Adipocyte (in vitro differentiated cells): ENCODE measurements at places on chromosomes 1 and 21.

- DNase-seq = peak; percentile 72
Observed at GRCh38 chr1:22143065-22144033, at the start of gene WNT4. Gene WNT4, minus strand, starts transcription at chr1:22143097. Its CDS starts 175 bp downstream, at chr1:22142922.

GRCh38 chr1:247962911-247963588, 2.0 kb upstream of the OR2AK2 start:
- no peak for DNase-seq

GRCh38 chr1:85992791-85993190, 163.8 kb downstream of the COL24A1 start:
- DNase-seq = peak; percentile 67

DNA sequence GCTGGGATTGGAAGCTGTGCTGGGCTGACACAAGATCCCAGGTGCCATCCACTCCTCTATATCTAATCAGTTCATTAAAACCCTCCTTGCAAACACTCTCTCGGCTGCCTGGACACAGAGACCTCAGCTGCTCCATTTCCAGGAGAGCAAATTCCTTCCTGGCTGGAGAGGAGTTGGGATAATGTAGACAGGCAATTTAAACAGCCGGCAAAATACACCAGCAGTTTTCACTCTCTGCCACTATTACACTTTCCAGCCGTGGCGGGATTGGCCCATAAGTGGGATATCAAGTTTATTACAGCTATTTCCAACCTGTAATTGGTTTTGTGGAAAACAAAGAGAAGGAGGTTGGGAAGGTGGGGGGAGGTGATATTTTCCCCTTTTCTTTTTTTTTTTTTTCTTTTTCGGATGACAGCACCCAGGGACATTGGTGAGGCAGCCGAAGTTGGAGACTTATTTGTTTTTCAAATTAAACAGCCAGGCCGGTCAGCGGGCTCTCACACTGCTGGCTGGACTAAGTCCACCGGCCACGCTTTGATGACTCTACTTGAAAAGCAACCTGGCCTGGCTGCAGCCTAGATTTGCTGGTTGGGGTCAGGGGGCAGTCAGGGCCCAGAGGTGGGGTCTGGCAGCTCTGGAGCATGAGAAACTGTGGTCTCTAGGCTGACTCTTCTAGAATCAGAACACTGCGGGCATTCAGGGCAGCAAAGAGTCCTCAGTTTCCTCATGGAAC, 177.4 kb downstream of the IGSF21 start:
- no peak for DNase-seq

- DNase-seq = no peak
Observed at GRCh38 chr1:22379566-22379965, 72.1 kb upstream of the ZBTB40 start.

- peak; percentile 56 for DNase-seq
Observed at GRCh38 chr1:148263128-148263905, 111.2 kb upstream of the NBPF11 start.

- no peak for DNase-seq
Observed at GRCh38 chr1:90356991-90357390, 360.1 kb downstream of the BARHL2 start.

- DNase-seq = no peak
Observed at GRCh38 chr1:151860504-151861187, 7.1 kb upstream of the THEM5 start.

DNA sequence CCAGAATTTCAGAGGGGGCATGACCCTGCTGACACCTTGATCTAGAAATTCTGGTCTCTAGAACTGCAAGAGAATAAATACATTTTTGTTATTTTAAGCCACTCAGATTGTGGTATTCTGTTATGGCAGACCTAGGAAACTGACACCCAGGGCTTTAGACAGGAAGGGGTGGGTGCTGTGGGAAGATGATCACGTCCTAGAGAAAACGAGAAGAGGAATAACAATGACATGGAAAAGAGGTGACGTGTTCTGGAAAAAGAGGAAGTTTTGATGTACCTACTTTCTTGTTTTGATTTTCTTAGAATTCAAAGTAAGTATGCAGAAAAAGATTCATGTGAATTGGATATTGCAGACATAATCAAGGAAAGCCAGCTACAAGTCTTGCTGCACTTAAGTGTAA, 232.9 kb upstream of the RUNX1 start:
- no peak for DNase-seq

DNA sequence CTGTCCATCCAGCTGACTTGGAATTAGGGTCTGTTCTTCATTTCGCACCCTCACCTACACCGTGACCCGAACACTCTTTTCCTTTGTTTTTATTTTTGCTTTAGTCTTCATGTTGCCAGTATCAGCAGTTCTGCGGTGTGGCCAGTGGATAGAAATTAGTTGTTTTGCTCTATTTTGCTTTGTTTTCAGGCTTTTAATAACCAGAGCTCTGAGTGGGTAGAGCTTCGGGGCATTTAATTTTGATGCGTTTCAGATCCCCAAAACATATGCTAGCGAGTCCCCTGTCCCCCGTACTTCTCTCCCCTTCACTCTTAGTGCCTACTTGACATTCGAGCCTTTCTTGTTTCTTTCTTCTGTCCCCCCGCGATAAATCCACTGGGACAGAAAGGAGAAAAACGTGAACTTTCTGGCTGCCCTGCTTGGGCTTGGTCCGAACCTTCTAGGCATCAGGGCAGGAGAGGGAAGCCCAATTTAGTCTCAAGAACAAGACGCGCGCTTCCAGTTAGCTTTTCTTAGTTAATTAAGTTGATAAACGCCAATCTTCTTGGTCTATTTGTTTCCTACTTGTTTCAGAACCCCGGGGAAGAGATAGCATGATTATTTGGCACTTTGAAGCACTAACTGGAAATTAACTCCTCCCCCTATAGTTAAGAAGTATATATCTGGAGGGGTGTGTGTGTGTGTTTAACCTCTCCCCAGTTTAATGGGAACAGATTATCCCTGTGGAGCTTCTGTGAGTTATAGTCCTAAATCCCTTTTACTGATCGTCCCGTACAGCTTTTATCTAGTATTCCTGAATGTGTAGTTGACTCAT, 839 bp downstream of the SWT1 start:
- DNase-seq = peak; percentile 41

DNA sequence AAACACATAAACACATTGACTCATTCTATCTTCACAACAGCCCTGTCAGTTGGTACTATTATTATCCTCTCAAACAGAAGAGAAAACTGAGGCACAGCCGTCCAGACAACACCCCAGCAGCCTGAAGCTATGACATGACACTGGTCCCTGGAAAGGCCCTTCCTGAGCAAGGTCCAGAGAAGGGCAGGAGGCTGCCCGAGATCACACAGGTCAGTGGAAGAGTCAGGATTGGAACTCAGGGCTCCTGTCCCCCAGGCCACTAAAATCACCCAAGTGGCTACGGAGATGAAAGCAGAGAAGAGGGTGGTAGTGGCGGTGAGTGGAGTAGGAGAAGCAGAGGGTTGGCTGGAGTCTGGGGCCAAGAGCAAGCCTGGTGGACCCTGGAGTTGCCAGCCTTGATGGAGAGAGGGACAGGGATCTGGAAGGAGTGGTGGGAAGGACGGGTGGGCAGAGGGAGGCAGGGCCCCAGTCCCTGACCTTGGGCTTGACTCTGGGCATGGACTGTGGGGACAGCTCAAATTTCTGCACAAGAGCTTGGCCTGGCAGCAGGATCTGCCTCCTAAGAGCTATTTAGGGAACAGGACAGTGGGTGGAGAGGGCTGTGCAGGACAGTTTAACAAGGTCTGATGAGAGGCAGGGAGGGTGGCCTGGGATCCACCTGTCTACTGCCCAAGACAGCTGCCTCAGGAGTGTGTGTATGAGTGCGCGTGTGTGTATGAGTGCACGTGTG, 15.8 kb downstream of the MYOM3 start:
- no peak for DNase-seq

DNA sequence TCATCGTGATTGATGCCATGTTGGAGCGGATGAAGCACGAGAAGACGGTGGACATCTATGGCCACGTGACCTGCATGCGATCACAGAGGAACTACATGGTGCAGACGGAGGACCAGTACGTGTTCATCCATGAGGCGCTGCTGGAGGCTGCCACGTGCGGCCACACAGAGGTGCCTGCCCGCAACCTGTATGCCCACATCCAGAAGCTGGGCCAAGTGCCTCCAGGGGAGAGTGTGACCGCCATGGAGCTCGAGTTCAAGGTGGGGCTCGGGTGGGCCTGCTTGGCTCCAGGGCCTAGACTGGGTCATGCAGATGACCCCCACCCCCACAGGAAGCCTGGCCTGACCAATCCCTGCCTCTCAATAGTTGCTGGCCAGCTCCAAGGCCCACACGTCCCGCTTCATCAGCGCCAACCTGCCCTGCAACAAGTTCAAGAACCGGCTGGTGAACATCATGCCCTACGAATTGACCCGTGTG, 30.6 kb upstream of the KDM4A start:
- no peak for DNase-seq

- peak; percentile 19 for DNase-seq
Observed at GRCh38 chr1:239550178-239550577, 163.8 kb downstream of the CHRM3 start.

DNA sequence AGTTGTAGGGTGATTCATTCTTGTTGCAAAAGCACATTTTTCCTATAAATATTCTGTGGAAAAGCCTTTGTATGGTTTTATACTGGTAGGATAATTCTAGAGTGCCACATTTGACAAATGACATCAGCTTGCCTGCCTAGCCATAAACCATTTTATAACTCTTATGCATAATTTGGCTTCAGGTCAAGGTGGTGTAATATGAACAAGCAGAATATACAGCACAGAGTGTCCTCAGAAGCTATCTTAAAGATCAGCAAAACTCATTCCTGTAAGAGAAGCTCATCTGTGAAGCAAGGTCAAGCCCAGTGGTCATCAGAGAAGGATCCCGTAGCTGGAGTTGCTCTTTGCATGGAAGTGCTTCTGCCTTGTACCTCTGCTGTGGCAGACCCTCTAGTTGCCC, 24.0 kb upstream of the C1orf21 start:
- DNase-seq = peak; percentile 75
